ENCODE measurements at places on chromosomes 12 and 14.

- DNase-seq: no peak
Measured at GRCh38 chr14:68528040-68528687, 264.7 kb downstream of the ZFP36L1 start.

GRCh38 chr12:56391721-56392120, 29.1 kb upstream of the APOF start:
- no peak for DNase-seq

DNA sequence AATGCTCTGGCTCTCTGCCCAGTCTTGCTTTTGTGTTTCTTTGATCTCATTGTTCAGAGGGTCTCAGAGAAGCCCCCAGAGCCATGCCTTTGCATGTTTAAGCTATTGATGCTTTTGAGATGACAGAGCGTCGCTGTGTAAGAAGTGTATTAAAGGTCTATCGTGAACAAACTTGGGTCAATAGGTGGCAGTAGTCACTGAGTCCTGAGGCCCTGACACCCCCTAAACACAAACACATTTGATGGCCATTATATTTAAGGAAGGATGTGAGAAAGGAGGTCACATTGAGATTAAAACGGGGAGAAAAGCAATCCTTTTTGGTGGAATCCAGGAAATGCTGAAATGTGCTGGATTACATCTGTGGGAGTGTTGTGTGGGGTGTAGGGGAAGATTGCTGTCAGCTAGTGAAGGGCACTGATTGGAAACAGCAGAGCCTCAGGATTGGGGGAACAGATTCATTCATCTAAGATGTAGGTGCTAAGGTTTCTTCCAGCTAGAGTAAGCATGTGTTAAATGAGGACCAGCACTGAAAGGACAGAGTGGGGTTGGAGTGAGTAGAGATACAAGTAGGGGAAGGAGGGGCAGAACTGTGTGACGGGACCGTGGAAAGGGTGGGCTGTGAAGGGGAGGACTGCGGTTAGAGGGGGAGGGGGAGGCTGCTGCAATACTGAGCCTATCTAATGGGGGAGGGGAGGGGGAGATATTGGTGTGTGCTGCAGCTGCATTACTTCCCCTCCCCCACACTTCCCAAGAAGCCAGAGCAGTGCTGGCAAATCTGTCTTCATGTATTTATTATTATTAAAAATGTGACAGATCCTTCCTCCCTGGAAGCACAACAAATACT, 12.7 kb downstream of the NGDN start:
- no peak for DNase-seq

- no peak for DNase-seq
Measured at GRCh38 chr14:102902523-102903247, 19.8 kb upstream of the AMN start.

GRCh38 chr12:49584591-49584990, 16.6 kb upstream of the MCRS1 start:
- DNase-seq: no peak

Data from activated CD4-positive, CD25-positive, alpha-beta regulatory T cell (primary cell).